T-helper 2 cell treated with Interferon-gamma antibody and Interleukin-4, amounts not matched to agents 5 μg/mL and 100 μg/mL, for 36 hours (primary cell): ENCODE measurements at places on chromosomes 6 and 20.

DNA sequence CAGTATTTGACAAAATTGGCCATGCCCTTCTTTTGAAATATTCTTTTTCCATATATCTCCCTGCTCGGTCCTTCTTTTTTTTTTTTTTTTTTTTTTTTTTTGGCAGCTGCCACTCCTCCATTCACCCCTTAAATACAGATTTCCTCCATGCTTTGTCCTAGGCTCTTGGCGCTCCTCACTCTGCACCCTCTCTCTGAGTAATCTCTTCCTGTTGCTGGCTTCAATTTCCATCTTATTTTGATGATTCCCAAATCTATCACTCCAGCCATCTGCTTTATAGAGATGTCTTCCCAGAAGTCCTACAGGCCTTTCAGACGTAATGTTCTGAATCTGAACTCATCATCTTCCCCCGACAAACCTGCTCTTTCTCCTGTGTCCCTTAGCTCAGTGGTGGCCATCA is 12.8 kb upstream of the KLHL32 start:
- no peak for DNase-seq

DNA sequence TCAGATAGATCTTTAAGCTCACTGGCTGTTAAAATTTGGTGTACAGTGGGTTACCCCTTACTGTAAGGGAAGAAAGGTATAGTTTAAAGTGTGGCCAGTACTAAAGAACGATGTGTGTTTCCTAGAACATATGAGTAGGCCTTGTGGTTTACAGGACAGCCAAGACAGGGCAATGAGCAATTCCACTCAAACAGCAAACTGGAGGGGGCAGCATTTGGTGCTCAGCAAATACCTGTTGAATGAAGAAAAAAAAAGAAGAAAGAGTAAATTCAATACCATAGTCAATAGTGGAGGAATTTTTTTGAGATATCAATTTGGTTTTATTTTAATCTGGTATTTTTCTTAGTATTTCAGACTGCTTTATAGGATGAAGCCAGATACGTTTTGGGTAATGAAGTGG is 3.8 kb upstream of the NCOA5 start:
- DNase-seq: no peak

DNA sequence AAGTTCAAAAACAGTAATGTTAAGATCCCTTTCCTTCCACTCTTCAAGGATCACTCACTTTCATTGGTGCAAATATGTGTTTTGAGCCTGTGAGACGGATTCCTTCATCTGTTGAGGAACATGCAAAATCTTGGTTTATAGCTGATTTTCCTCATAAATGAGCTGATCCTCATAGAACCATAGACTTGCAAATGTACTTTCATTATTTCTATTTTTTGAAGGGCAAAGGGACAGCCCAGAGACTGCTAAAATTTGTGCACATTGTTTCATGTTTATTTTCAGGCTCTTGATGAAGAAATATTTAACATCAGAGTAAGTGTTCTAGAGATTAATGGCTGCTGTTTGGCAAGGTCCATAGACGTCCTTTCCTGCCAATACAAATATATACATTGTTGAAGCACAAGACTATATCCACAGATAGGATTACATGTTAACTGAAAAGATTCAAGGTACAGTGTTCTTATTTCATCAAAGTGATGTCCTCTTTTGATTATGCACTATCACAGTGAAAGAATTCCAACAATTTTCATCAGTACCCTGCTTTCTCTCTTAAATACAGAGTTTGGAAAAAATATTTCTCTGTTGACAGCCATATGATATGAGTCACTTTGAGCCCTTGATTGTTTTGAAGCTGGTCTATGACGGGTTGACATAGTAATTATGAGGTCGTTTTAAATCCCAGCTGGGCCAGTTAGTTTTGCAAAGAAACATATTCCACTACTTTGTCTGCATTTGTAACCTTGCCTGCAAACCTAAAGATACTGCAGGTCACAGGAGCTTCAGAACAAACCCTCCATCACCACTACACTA is 95.7 kb downstream of the FILIP1 start:
- DNase-seq: no peak

DNA sequence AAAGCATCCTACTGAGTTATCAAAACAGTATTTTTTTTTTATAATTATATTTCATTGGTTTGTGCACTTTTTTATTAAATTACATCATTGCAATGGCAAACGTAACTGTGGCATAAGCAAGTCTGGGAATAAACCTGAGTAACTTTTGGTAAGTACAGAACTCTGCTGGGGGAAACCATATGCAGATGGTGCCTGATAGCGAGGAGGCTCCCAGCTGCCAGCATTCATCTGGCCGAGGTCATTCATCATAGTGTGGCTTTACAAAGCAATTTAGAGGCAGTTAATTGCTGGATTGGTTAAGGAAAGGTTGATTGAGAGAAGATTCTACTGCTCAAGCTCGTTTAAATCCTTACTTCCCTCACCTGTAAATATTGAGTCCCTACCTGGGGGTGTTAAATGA is 52.6 kb downstream of the HECA start:
- DNase-seq: no peak

DNA sequence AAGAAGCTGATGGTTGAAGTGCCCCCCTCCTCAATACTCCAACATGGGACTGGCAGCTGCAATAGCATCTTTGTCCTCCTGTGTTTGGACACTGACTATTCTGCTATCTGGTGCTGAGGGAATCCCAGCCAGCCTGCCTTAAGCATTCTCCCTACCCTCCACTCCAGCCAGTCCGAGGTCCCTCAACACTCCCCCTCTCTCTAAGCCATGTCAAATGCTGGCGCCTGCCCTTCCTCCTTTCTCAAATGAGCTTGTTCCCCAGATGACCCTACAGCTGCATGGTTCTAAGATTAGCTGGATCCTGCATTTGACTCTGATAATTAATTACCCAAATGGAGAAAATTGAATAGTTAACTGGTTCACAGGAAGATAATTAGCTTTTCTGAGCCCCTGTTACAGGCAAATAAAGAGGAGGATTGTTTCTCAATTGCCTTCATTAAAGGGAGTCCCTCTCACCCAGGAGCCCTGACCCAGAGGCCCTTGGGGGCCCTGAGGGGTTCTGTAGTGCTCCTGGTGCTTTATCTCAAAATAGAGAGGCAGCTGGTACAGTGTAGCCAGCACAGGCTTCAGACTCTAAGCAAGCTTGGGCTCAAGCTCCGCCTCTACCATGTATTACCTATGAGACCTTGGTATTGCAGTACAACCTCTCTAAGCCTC is 37.9 kb upstream of the CHD6 start:
- DNase-seq: no peak
